CD8-positive, alpha-beta T cell (primary cell): ENCODE measurements at places on chromosomes 2 and 18.

DNA sequence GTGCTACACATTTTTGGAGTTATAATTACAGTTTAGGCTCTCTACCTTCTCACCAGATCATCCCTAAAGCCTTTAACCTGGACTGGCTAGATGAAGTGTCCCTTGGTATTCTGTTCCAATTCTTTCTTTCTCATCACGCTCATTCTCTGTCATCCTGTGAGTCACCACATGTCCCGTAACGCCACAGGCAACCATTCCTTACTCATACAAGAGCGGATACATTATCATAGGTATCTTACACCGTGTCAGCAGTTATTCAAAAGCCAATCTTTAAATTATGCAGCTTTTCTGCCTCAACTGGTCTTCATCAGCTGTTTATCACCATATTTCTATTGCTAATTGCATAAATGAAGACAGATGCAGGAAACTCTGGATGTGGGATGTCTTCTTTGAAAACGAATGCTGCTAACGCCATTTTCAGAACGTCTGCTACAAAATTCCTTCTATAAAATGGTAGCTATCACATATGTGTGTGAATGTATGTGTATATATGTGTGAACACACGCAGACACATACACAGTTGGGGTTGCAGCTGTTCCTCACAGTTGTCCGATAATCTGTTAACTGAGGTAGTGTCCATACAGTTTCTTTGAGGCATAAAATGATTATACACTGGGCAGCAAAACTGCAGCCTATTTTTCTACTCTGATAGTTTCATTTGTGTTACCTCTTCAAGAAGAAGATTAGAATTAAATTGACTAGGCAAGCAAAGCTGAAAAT lies 47.9 kb downstream of the EML6 start:
- DNase-seq: no peak

- DNase-seq: no peak
Measured at GRCh38 chr2:12046641-12047040, 300.2 kb downstream of the LPIN1 start.

GRCh38 chr2:154600927-154601494 lies 97.5 kb upstream of the KCNJ3 start:
- no peak for DNase-seq

DNA sequence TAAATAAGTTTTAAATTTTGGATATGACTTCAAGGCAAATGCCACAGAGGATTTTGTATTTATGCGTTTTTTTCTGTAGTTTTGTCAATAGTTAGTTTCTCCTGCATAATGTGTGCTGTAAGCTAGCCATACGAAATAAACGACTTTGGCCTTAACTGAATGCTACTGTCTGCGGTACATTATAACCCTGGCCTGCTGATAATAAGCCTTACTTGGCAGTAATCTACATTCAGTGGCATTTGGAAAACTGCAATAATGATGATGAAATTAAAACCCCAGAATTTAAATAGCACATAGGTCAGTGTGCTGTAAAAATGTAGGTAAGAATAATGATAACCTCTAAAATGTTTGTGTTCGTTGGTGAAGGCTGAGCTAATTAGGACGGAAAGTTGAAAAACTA lies 88.8 kb downstream of the LRP1B start:
- no peak for DNase-seq

DNA sequence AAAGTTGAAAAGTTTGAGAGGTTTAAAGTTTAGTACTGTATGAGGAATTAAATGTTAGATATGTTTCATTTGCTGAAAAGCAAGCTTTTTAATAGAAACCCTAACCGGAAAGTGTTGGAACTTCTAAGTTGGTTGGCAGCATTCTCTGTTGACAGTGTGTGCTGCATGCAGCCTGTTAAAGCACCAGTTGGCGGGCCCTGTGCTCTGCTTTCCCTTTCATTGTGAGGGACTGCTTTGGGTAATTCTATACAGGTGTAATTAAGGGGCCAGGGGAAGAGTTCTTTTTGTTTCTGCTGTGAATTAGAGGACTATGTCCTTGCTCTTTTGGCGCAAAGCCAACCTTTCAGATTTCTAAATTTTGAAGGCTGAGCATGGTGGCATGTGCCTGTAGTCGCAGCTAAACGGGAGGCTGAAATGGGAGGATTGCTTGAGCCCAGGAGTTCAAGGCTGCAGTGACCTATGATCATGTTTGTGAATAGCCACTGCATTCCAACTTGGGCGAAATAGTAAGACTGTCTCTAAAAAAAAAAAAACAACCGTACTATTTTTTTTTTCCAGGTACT lies 20.1 kb downstream of the PLEKHB2 start:
- DNase-seq: no peak

DNA sequence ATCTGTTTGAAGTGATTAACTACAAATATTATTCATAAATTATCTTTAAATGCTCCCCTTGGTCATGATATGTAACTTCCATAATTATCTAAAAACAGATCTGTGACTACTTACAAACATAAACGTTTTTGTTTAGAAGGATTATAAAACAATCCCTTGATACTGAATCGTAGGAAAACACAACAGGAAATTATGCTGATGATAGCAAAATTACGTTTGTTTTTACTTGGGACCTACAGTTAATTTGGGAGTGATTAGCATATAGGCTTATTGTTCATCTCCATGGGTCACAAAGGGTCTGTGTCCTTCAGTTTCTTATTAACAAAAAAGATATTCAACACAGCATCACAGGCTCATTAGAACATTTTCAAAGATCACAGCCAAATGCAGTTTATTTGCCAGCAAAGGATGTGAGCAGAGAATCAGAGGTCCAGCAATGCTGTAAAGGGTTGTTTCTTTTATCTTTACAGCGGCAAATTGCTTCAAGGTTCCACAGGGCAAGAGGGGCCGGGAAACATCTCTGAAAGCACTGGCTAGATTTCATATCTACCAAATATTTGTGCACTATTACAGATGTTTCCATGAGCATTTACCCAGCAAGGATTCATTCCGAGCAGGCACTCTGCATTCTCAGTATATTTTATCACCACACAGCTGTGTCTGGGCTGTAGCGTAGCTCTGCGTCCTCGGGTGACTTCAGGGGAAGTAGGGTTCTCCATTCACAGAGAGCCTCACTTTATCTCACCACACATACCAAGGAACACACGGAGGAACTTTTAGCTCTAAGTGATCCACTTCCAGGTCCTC lies 4.1 kb downstream of the CCDC195 start:
- DNase-seq: no peak

DNA sequence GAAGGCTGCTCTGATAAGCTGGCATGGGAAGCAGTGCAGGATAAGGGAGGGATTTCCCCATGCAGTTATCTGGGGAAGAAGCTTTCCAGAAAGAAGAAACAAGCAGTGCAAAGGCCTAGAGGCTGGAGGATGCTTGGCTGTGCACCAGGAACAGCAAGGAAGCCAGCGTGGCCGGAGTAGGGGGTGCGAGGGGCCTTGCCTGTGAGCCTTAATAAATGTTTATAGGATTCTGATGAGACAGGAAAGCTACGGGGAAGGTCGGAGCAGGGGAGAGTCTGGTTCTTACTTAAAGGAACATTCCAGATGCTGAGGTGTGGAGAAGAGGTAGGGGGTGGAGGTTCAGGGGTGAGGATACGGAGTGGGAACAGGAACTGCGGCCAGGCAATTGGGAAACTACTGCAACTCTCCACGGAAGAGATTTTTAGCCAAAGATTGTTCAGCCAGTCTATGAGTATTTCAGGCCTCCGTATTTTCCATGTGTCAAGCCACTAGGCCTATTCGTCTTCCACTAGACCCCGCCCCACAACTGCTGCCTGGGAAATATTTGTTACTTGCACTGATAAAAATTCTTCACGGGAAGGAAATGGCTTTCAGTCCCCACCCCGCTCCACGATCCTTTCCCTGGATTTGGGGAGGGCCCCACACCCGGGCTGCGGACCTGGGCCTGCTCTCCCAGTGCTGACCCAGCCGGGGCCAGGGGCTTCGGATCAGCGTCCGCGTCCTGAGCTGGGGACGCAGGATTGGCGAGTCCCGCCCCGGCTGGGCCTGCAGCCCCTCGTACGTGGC lies 516 bp downstream of the EIF2AK2 start:
- no peak for DNase-seq

DNA sequence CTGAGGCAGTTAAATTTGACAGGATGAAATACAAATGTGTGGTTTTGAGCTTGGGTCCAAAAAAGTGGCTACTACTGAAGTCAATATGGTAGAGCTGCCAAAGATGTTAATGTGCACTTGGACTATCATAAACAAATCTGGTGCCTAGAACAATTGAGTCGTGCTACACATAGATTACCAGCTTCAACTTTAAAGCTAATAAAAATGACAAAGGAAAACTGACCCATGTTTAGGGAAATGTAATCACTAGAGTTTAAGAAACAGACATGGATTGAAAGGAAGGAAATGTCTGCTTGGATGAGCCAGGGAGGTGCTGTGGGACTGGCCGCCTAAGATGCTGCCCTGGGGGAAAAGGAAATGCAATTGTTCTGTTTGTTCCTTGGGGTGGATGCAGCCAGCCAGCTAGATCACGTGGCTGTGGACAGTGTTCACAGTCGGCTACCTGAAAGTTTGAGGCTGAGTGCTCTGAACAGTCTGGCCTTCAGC lies 36.6 kb downstream of the CYB5A start:
- DNase-seq: no peak

DNA sequence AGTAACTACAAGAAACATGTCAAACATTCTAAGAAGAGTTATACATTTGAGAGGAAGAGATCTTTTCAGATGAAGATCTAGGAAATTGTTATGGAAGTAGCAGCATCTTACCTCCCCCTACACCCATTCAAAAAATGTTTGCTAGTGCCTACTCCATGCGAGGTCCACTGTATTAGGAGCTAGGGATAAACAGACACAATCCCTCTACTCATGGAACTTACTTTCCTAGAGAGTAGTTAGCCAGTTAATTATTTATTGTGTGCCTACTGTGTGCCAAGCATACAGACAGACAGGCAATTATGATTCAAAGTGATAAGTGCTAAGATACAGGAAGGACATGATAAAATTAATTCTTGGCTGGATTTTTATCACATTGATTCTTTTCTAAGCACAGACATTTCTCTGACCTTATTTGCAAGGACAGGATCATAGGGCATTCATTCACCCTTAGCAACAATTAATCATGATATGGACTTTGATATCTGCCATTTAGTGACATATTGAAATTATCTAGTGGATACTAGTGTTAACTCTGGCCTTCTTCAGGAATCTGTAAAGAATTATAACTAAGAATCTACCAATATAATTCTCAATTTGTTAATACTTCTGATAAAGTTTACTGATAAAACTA lies 19.6 kb upstream of the TDRD15 start:
- DNase-seq: no peak

GRCh38 chr2:26845021-26845420 lies 2.9 kb upstream of the DPYSL5 start:
- DNase-seq: no peak

GRCh38 chr2:135378591-135378990 lies 152.4 kb downstream of the ZRANB3 start:
- no peak for DNase-seq

- DNase-seq: no peak
Measured at GRCh38 chr2:62372824-62373223, 133.2 kb downstream of the TMEM17 start.

- DNase-seq: no peak
Measured at GRCh38 chr2:42547014-42547413, 21.4 kb upstream of the MTA3 start.

- no peak for DNase-seq
Measured at GRCh38 chr2:223654384-223654915, 52.3 kb upstream of the SCG2 start.
